ENCODE measurements at places on chromosomes 6 and 20. TPM values are rescaled to one million over a fixed set of nuclear protein-coding genes. Genes with fewer than 3 reads are reported as not detected.

SIGLEC1 gene
- not detected for total RNA-seq

C20orf202 gene
- not detected for total RNA-seq

PNPLA1 gene
- total RNA-seq, result not detected

TMEM14C gene
- 107 TPM for total RNA-seq

SNX9 gene
- 61.3 TPM for total RNA-seq

TAAR9 gene
- total RNA-seq, result not detected

LAMP5 gene
- 0.66 TPM for total RNA-seq

RIPOR3 gene
- not detected for total RNA-seq

DNAH8 gene
- 0.07 TPM for total RNA-seq

SGK2 gene
- 0.53 TPM for total RNA-seq

ENPP5 gene
- total RNA-seq, result not detected
